ENCODE measurements at places on chromosomes 4 and X.

- DNase-seq = peak; percentile 85
Observed at GRCh38 chr4:152679414-152680281, at the start of gene TMEM154. Gene TMEM154 (minus strand): TSS chr4:152679997. CDS start chr4:152679933, 64 bp downstream.

GRCh38 chrX:42978655-42979379, 200.9 kb upstream of the PPP1R2C start:
- DNase-seq = no peak

DNA sequence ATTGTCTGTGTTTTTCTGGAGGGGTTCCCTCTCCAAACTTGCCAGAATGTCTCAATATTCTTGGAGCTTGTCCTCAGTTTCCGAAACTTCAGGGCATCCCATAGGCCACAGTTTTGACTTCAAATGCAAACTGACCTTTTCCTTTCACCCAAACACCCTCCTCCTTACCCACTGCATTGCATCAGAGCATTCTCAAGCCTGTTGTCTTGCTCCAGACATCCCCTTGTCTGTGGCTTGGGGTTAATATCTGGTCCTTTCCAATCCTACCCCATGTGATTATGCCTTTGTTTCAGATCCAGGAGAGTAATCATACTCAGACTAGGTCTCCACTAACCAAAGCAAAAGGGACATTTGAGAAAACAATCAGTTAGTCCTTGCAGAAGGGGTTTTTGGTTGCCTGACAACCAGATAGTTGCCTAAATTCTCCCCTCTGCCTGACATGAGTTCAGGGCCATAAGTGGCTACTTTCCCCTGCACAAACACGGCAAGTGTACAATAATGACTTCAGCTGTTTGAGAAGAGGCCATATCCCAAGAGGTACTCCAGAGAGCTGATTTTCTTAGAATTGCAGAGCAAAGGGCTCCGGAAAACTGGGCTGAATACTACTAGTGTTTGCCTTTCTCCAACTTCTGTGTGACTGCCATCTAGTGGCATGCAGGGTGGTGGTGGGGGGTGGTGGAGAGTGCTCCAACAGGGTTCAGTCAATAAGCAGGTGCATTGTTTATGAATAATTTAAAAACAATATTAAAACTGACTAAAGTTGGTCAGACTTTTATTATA, 130.2 kb downstream of the CHRDL1 start:
- peak; percentile 36 for DNase-seq

DNA sequence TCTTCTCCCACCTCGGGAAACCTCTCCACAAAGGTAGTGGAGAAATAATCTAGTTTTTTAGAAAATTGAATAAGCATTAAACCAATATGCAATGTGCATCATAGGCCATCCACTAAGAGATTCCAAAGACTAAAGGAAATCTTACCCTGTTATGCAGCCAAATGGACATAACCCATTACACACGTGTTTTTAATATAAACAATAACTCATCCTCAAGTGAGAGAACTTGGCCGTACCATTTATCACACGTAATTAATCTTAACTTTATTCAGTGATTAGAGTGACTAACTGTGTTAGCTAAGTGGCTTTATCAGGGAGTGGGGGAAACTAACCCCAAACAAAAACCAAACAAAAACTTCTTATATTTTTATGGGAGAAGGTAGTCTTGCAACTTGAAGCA, 57.8 kb downstream of the AFM start:
- DNase-seq = no peak

- DNase-seq = no peak
Observed at GRCh38 chr4:47705326-47705981, 132.4 kb downstream of the CORIN start.

Measured in DND-41 (cell line).